ENCODE measurements at places on chromosomes 11 and 22. TPM values are rescaled to one million over a fixed set of nuclear protein-coding genes. Genes with fewer than 3 reads are reported as not detected.

TCN1 gene
- total RNA-seq: not detected

POTEH gene
- not detected for total RNA-seq

ACRV1 gene
- under 0.01 TPM for total RNA-seq

ADAMTS15 gene
- 35.8 TPM for total RNA-seq

HBD gene
- 0.83 TPM for total RNA-seq

MYH9 gene
- total RNA-seq: 342 TPM

CLTCL1 gene
- 9.6 TPM for total RNA-seq

CNGA4 gene
- not detected for total RNA-seq

SCT gene
- total RNA-seq: not detected

C1QTNF5 gene
- 29.8 TPM for total RNA-seq

DDIAS gene
- total RNA-seq: 5.5 TPM

PLAAT2 gene
- not detected for total RNA-seq

UBASH3B gene
- 13.9 TPM for total RNA-seq

OR52I1 gene
- not detected for total RNA-seq

BIRC3 gene
- 0.44 TPM for total RNA-seq

SLC43A1 gene
- total RNA-seq: 15.3 TPM

DNAL4 gene
- total RNA-seq: 19.4 TPM

GNAZ gene
- 0.87 TPM for total RNA-seq

GLB1L2 gene
- 0.15 TPM for total RNA-seq

RIMBP3C gene
- total RNA-seq: 0.15 TPM

GDPD5 gene
- 4.1 TPM for total RNA-seq

TEX12 gene
- total RNA-seq: not detected

EFCAB6 gene
- total RNA-seq: 4.2 TPM

SLC6A5 gene
- total RNA-seq: under 0.01 TPM

OR51B4 gene
- total RNA-seq: not detected

HTR3B gene
- total RNA-seq: not detected

SOX10 gene
- total RNA-seq: not detected

GPR83 gene
- total RNA-seq: under 0.01 TPM

RTCB gene
- total RNA-seq: 128 TPM

LRRC4C gene
- 0.15 TPM for total RNA-seq

IFTAP gene
- 33.7 TPM for total RNA-seq

SAA4 gene
- total RNA-seq: not detected

OR10A2 gene
- total RNA-seq: not detected

APOL3 gene
- 25.2 TPM for total RNA-seq

VSIG10L2 gene
- total RNA-seq: not detected

DSCAML1 gene
- not detected for total RNA-seq

ELMOD1 gene
- total RNA-seq: not detected

CASP5 gene
- total RNA-seq: not detected

RAB3IL1 gene
- 19.2 TPM for total RNA-seq

UBQLN3 gene
- 0.15 TPM for total RNA-seq

MMP8 gene
- 0.33 TPM for total RNA-seq

GUCY1A2 gene
- total RNA-seq: 0.29 TPM

INS gene
- not detected for total RNA-seq

KRTAP5-1 gene
- total RNA-seq: not detected
